Ovary (tissue), 10 donors: ENCODE measurements at places on chromosomes 2 and 18.
A peak's percentile ranks its signal among the peaks of the same experiment; 100 is the strongest.

- no peak for DNase-seq
Measured at GRCh38 chr2:218382785-218383184, 712 bp downstream of the SLC11A1 start.

GRCh38 chr2:239636808-239637207, 236.0 kb upstream of the HDAC4 start:
- DNase-seq: no peak

GRCh38 chr18:74546751-74547530, 12.6 kb downstream of the CNDP1 start:
- no peak for DNase-seq

GRCh38 chr2:118763797-118764196, 83.7 kb downstream of the EN1 start:
- no peak for DNase-seq

- DNase-seq: no peak
Measured at GRCh38 chr2:215141706-215142105, 3.3 kb upstream of the ABCA12 start.

DNA sequence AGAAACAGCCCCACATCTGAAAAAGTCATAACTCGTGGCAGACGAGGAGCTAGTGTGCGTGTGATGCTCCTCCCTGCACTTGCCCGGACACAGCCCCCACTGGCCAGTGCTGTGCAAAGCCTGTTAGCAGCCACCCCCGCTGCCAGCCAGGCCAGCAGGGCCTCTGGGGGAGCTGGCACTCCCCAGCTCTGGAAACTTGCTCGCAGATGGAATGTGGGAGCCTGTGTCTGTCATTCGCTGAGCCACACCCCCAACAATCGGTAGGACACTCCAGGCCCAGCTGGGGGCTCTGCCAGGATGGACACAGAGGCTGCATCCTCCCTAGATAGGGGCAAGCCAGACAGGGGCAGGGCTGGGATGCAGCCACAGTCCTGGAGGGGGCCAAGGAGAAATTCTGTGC, 62.4 kb upstream of the ATG16L1 start:
- no peak for DNase-seq

GRCh38 chr2:137888845-137889244, 75.4 kb upstream of the HNMT start:
- peak; percentile 44 for DNase-seq

- no peak for DNase-seq
Measured at GRCh38 chr2:182598626-182599025, 117.4 kb upstream of the DNAJC10 start.

GRCh38 chr2:237592425-237592980, 2.0 kb upstream of the RAB17 start:
- no peak for DNase-seq

- no peak for DNase-seq
Measured at GRCh38 chr18:74623047-74623816, 25.6 kb downstream of the ZNF407 start.

- DNase-seq: no peak
Measured at GRCh38 chr2:186339716-186340115, 146.3 kb upstream of the ZC3H15 start.

DNA sequence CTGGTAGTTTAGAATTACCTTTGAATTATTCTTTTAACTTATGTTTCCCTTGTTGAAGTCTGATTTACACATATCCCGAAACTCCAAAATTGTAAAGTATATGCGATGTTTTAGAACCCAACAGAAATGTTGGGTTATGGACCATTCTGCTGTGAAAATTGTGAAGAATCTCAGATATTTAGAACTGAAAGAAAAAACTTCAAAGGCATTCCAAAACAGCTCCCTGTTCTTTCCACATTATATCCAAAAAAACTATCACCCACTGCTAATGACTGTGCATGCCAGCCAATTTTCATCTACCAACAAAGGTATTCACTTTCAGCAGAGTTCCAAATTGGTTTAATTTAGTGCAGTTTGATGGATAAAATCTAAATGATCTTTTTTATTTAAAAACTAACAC, 21.5 kb upstream of the PDE1A start:
- DNase-seq: no peak

DNA sequence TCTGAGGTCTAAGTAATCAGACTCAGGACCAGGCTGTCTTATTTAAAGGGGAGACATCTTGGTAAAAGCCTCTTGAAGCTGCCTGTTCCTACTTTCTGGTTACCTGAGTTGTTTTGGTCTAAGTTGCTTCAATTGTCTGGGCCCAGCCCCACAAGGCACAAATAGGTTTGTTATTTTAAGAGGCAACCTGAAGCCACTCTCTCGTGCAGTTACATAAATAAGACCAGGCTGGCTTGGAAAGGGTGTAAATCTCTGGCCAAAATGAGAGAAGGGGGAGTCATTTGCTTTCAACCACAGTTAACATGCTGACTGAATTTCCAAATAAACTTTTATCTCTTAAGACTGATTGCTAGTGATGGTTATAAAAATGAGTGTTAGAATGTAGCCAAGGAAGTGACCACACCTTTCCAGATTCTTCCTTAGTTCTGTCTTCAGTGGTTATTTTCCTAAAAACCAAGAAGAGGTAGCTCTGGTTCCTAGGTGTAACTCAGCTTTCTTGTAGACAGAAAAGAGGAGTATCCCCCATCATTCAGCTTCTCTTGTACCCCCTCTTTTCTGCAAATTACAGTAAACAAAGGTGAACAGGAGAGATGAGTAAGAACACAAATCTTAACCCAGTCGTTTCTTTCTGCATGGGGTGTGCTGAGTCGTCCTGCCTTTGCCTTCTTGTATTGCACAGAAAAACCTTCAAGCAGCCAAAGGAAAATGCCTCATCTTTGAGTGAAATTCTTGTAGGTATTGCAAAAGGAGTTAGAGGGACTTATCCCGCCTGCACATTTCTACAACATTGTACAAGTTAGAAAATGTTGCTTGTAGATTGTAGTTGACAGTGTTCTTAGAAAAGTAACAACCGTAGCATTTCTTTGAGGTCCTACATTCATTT, 161.5 kb upstream of the NT5C1B start:
- no peak for DNase-seq

DNA sequence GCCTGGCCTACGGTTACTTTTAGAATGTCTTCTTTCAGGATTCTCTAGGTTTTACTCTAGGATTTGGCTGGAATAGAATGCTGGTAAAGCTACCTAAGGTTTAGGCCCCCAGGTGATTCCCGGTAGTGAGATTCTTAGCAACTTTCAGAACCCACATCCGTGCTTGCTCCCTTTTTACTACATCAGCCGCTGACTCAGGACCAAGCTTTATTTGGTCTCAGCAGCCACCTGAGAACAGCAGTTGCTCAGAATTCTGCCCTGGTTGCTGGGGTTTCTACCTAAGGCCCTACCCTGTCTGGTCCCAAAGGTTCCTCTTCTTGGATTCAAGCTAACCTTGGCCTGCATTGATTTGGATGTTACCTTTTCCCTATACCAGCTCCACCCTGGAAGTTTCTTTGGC, 36.1 kb upstream of the NDUFV2 start:
- no peak for DNase-seq

- DNase-seq: no peak
Measured at GRCh38 chr2:194116861-194117260, 1540.2 kb upstream of the SLC39A10 start.

GRCh38 chr2:181122601-181123000, 142.2 kb downstream of the UBE2E3 start:
- no peak for DNase-seq

DNA sequence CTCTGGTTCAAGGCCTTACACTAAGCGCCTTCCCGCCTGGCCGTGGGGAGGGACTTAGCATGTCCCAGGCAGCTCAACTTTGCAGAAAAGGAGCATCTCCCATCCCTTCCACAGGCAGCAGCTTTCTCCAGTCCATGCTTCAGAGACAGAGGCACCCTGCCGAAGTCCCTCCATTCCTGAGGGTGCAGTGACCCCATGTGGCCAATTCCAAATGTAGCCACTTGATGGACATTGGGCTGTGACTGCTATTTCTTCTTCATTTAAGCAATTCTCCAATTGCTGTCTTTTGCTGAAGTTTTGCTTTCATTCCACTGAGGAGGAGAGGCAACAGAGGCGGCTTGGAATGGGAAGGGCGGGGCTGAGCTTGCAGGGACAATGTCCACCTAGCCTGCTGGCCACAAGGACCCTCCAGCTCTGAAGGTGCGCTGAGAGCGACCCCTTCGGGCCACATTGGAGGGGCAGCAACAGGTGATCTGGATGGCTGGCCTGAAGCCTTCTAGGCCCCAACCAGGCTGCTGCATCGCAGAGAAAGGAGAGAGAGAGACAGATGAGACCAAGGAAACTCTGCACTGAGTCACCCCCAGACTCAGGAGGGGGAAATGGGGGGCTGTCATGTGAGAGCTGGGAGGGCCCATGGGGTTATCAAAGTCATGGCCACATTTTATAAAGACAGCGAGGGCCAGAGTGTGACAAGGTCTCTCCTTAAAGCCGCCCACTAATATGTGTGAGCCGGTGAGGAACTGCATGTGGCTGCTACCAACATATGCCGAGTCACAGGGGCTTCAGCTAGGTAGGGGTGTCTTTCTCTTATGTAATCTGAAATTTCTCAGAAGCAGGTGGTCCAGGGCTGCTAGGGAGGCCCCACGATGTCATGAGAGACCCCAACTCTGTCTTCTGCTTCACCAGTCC, 61.3 kb downstream of the LONRF2 start:
- peak; percentile 86 for DNase-seq

GRCh38 chr2:200702646-200703118, 109.0 kb upstream of the BZW1 start:
- DNase-seq: no peak

DNA sequence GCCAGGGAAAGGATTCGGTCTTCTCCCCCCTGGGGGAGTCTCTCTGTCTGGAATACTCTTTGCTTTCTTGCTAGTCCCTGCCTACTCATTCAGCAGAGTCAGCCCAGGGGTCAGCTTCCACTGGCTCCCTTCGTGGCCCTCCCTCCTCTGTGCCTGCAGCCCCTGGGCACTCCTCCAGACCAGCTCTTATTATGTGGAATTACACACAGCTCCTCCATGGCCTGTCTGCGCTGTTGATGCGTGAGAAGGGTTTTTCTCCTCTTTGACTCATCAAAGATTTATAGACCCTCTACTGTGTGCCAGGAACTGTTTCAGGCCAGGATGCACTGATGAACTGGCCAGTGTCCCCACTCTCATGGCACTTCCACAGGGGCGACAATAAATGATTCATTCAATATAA, 44.4 kb downstream of the ST8SIA5 start:
- DNase-seq: no peak
